ENCODE measurements at places on chromosomes 2 and 18. TPM values are rescaled to one million over a fixed set of nuclear protein-coding genes. Genes with fewer than 3 reads are reported as not detected.
A peak's percentile ranks its signal among the peaks of the same experiment; 100 is the strongest.

- DNase-seq = peak; percentile 14
Measured at GRCh38 chr2:223797811-223798721, 39.3 kb downstream of the AP1S3 start.

DNA sequence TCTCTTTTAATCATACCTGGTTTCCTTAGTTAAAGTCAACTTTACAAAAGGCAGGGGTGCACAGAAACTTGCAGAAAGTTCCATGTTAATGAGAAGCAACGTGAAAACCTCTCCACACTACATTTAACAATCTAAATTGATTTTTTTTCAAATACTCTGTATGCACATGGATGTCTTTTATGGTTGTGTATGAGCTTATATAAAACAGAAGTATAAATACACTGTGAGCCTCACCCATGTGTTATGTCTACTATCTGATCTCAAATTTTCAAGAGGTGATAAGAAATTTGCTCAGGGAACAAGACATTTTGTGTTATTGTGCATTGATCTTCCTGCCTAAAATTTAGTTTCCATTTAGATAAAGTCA, 617.6 kb downstream of the ADCYAP1 start:
- no peak for DNase-seq

Gene C2orf66
- polyA plus RNA-seq = 0.05 TPM

- DNase-seq = no peak
Measured at GRCh38 chr2:29272311-29272710, 157.1 kb downstream of the CLIP4 start.

Gene CTLA4
- not detected for polyA plus RNA-seq

GRCh38 chr2:5706717-5707455, 14.7 kb downstream of the SOX11 start:
- DNase-seq = no peak

DNA sequence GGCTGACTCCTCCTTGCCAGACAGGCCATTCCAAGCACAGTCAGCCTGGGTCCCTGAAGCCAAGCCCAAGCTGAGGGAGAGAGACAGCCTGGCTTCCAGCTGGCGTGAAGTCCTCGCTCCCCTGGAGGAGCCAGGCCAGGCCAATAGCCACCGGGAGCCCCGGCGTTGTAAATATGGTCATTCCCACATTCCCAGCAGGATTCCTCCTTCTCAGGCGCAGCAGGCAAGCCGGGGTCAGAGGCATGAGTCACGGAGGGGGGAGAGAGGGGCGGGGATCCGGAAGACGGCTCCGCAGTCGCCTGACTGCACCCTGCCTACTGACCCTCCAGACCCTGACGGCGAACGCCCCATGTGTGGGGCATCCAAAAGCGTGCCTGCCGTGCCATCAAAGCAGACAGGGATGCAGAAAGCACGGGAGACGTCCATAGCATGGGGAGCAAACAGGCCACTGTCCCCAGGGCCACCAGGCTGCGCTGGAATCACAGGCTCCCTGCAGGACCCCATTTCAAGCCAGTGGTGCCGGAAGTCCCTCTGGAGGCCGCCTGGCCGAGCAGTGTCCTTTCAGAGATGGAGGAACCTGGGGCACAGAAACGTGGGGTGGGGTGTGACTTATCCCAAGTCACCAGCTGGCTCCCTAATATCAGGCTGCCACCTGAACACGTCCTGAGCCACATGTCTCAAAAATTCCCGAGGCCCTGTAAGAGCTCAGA, 48.2 kb downstream of the TWIST2 start:
- DNase-seq = no peak

- DNase-seq = no peak
Measured at GRCh38 chr2:26901326-26902183, 53.6 kb downstream of the DPYSL5 start.

GRCh38 chr2:163717515-163717914, 18.3 kb downstream of the FIGN start:
- DNase-seq = no peak

- DNase-seq = no peak
Measured at GRCh38 chr2:120079647-120080046, 66.8 kb downstream of the EPB41L5 start.

DNA sequence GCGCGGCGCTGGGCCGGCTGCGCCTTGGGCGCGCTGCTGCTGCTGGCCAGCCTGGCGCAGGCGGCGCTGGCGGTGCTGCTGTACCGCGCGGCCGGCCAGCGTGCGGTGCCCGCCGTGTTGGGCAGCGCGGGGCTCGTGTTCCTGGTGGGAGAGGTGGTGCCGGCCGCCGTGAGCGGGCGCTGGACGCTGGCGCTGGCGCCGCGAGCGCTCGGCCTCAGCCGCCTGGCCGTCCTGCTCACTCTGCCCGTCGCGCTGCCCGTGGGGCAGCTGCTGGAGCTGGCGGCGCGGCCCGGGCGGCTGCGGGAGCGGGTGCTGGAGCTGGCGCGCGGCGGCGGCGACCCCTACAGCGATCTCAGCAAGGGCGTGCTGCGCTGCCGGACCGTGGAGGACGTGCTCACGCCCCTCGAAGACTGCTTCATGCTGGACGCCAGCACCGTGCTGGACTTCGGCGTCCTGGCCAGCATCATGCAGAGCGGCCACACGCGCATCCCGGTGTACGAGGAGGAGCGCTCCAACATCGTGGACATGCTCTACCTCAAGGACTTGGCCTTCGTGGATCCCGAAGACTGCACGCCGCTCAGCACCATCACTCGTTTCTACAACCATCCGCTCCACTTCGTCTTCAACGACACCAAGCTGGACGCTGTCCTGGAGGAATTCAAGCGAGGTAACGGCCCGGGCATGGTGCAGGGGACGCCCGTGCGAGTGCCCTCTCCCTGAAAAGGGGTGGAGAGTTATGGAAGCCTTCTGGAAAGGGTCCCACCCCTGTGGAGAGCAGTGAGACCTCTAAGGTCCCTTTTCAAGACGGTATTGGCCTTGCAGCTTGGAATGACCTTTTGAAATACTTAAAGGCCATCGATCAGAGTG, 1.0 kb downstream of the CNNM3 start:
- no peak for DNase-seq

GRCh38 chr2:129443235-129443864, 536.1 kb upstream of the RAB6C start:
- DNase-seq = no peak

Gene HOXD11
- polyA plus RNA-seq = 3.7 TPM

GRCh38 chr2:38190542-38191218, 114.7 kb upstream of the CYP1B1 start:
- no peak for DNase-seq
